ENCODE measurements at places on chromosomes 13 and 19.
A peak's percentile ranks its signal among the peaks of the same experiment; 100 is the strongest.

DNA sequence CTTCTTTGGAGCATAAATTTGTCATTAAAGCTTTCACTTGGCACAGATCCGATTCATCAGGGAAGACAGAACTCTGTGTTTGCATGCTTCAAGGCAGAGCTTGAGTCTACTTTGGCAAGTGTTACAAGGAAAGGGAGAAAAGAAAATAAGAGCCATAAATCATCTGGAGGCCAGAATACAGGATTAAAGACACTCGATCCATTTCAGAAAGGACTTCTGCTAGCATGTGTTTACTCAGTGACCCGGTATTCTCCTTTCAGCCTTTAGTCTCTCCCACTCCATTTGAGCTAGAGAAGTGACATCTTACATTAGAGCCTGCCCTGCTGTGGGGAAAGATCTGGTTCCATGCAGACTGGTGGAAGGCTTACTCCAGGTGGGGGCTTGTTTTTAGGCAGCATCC is 306.4 kb downstream of the KLF5 start:
- no peak for DNase-seq

DNA sequence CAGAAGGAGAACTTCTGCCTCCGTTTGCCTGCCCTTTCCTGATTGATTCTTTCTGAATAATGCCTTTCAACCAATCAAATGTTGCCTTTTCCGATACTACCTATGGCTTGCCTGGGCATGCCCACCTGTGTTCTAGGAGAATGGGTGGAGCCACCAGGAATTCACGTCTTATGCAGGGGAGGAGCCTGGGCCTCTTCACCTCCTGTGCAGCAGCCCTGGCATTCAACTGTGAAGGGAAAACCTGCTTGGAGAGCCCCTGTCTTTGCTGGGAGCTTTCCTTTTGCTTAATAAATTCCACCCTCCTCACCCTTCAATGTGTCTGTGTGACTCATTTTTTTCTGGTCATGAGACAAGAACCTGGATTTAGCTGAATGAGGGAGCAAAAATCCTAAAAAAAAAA is 730.7 kb downstream of the UQCRFS1 start:
- DNase-seq: no peak

DNA sequence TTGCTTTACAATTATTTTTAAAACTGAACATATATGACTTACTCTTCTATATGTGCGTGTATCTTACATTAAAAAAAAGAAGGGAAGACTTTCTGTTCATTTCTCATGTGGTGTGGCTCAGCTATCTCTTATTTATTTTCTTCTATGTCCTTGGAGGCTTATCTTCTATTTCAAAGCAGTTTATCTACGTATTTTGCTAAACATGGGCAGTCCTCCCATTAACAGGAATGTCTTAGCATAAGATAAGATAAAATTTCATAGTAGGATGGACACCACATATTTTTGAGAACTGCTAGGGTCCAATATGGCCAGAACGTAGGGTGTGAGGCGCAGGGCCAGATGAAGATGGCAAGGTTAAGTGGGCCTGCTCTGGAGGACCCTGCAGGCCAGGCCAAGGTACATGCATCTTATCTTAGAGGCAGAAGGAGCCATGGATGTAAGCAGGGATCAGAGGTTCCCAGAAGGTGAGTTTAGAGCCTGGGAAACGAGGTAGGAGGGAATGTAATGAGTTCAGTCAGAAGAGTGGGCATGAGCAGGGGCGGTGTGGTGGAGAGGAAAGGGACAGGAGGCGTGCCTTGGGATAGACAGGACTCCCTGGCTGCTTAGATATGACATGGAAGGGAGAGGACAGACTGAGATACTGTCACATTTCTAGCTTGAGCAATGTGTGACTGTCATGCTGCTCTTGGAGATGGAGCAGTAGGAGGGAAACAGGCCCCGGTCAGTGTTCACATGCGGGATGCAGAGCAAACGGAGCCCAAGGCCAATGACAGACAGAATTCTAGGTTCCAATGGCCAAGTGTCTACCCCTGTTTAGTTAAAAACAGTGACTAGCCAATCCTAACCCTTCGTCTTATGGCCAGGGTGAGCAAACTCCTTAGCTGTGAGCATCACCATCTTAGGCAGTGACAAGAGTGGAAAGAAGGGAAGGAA is 68.6 kb upstream of the MEDAG start:
- no peak for DNase-seq

DNA sequence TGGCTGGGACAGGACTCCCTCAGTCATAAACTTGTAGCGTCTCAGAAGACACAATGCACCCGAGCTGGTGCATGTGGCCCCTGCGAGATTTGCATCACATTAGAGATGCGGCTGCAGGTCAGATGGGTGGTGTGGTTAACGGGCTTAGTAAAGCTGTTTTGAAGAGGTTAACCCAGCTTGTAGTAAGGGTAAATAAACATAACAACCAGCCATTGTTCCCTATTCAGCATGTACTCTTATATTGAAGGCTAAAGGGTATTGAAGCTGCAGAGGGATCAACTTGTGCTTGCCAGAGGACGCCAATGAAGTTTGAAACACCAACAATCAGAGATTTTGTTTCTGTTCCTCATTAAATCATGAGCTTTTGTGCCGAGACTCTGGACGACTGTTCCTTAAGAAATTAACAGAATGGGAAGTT is 79.4 kb downstream of the ZIC5 start:
- no peak for DNase-seq

DNA sequence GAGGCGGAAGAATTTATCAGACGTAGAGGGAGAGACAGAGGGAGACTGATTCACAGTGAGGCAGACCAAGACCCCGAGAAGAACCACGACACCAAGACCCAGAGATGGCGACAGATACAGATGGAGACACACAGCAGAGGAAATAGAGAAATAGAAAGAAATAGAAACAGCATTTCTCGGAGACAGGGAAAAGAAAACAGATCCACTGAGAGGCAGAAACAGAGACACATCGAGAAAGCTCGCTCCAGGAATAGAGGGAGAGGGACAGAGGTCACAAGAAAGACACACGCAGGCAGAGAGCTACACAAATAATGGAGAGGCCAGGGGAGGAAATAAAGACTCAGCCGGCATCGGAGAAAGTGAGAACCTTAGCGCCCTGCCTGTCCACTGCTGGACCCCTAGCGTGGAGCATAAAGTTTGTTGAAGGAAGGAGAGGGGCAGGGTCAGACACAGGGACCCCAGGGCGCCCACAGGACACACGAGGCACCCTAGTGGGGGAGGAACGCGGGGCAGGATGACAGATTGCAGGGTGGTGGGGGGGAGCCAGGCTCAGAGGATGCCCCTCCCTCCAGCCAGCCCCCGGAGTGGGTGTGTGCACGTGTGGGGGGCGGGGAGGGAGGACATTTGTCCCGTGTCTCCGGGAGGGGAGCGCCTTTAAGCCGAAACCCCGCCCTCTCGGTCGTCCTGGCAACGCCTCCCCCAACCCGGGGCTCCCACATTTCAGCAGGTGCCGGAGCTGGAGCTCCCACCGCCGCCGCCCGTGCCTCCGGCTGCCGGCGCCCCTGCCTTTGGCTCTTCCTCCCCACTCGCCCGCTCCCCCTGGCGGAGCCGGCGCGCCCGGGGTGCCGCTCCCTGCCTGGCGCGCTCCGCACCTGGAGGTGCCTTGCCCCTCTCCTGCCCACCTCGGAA is at the start of gene PRKCG:
Gene PRKCG (plus strand): TSS at position 716 of the 909 bp plus-strand sequence. CDS start 298 bp downstream, outside the sequence.
- peak; percentile 56 for DNase-seq

GRCh38 chr19:48836089-48837017 is at the start of gene HSD17B14:
Gene HSD17B14 (minus strand): TSS chr19:48836491. CDS start chr19:48836411, 80 bp downstream.
- DNase-seq: no peak

Measured in H54 (cell line).